ENCODE measurements at places on chromosomes 2 and 18. TPM values are rescaled to one million over a fixed set of nuclear protein-coding genes. Genes with fewer than 3 reads are reported as not detected.
A peak's percentile ranks its signal among the peaks of the same experiment; 100 is the strongest.

DNA sequence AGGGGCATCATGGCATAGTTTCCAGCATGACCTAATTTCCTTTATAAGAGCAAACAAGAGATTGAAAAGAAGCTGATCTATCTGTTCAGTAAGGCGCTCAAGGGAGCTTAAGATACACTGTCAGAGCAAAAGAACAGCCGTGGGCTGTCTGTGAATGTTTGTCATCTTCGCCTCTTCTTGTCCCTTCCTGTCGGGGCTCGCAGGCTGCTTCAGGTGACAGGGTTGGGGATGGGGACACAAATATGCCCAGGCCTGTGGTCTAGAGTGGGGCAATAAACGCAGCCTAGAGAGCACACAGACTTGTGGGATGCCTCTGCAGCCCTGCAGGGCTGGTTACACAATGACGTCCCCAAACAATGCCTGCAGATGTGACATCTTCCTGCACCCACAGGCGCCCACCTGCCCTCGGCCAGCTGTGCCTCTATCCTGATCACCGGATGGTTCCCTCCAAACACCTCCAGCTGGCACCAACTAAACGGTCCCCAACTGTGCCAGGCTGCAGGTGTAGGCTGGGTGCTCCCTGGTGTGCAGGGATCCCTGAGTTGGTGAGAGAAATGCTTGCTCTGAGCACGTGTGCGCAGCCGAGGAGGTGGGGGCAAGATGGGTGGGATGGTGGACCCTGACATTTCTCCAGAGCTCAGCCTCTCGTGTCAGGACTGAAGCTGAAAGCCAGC lies 72.8 kb downstream of the EDAR start:
- DNase-seq, result no peak

PTPRN gene
- total RNA-seq, result not detected

GRCh38 chr2:194260185-194260584 lies 1396.8 kb upstream of the SLC39A10 start:
- no peak for DNase-seq

PIEZO2 gene
- total RNA-seq, result 0.11 TPM

DNA sequence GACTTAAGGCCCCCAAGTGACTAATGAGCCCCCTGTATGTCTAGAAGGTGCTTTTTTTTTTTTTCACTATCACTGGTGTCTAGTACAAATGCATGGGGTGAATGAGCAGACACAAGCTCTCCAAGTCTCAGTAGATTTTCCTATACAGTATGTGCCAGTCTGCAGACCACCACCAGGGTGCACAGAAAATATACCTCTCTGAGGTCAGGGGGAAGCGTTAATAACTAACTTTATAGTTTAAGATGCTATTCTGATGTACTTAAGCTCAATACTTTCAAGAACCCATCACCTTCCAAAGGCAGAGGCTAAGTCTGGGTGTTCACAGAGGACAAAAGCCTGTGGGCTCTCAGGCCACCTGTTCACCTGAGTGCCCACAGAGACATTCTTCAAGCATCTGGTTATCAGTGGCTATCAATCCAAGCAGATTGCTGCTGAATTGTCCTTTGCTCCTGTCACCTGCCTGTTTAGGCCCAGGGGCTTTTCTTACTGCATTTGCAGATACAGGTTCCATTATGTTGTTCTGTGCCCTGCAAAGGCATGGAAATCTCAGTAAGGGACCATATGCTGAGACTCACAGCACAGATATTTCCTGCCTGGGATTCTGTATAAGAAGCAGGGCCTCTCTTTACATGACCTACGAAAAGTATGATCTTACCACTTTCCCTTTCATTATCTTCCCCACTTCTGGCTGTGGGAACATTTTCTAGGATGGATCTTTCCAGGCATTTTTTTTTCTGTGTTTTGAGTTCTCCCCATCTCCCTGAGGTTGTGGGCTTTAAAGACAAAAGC lies 534.6 kb downstream of the TNS1 start:
- DNase-seq, result no peak

- peak; percentile 76 for DNase-seq
Observed at GRCh38 chr2:66301022-66301766, 133.7 kb upstream of the MEIS1 start.

- DNase-seq, result peak; percentile 50
Observed at GRCh38 chr2:100292022-100292580, 30.2 kb downstream of the LONRF2 start.

ANKRD29 gene
- 6.8 TPM for total RNA-seq

CFC1 gene
- total RNA-seq, result not detected

IDH1 gene
- 52.4 TPM for total RNA-seq

GRCh38 chr2:237062585-237062984 lies 23.1 kb upstream of the COPS8 start:
- no peak for DNase-seq

C2orf74 gene
- total RNA-seq, result 30.1 TPM

GRCh38 chr18:12694032-12694431 lies 8.5 kb downstream of the CEP76 start:
- DNase-seq, result no peak

GRCh38 chr2:222738312-222738711 lies 66.9 kb downstream of the MOGAT1 start:
- DNase-seq, result no peak

DNA sequence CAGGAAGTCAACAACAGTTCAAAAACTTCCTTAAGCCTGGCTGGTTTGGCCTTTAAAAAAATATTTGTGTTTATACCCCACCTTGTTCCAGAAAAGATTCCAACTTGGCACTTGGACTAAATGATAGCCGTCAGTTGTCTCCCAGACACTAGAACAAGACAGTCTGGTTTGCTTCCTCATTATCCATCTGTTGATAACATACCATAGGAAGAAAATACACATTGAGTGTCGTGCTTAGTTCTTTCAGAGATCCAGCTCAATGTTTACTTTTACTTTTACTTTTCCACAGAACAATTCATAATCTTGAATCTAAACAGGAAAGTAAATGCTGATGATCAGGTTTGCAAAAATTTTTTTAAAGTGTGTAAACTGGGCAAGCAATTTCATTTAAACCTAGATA lies 2.4 kb upstream of the VPS54 start:
- DNase-seq, result no peak

GRCh38 chr2:179049203-179049545 lies 763 bp downstream of the CCDC141 start:
- DNase-seq, result no peak

- no peak for DNase-seq
Observed at GRCh38 chr2:59025157-59025757, 784.1 kb upstream of the FANCL start.

ARHGEF4 gene
- total RNA-seq, result 4.1 TPM

- no peak for DNase-seq
Observed at GRCh38 chr2:42124011-42124785, 45.0 kb upstream of the EML4 start.

GRCh38 chr2:237352279-237352845 lies 61.6 kb downstream of the COL6A3 start:
- DNase-seq, result no peak

DNA sequence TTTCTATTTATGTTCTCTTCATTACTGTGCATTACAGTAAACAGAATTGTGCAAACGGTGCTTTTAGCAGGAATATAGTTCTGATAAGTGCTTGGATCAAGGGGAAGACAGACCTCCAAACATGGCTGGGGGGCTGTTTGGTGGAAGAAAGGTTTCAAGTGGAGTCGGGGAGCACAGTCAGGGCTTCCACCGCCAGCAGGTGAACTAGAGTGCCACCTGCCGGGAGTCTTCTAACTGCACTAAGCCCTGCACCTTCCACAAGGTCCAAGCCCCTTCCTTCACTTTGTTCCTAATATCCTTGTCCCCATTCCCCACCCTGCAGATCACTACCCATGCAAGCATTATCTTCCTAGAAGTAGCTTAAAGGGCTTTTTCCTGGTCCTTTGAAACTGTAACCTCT lies 11.1 kb downstream of the ONECUT2 start:
- no peak for DNase-seq

DNA sequence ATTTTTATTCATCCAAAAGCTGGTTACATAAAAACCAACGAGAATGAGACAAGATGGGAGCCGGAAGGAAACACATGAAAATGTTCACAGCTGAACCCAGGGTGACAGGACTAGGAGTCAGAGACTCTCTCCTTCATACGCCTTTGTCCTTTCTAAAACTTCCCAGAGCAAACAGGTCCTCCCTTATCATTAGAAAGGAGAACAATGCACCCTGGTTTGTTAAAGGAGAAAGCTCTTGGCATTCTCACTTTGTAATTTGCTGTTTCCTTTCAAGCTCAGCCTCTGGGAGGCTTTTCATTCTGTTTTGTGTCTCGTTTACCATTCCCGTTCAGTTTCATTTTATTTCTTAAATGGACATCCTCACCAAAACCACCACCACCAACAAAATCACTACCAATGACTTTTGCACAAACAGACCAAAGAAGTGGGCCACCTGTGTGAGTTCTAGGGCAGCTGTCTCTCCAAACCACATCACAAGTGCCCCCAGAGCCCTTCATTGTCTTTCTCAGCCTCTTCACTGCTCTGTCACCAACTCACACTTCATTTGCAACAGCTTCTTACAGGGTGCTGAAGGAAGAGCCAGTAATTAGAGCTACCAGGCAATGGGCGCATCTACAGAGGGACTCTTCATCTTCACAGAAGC lies 105.3 kb downstream of the HDAC4 start:
- DNase-seq, result no peak

KLF7 gene
- total RNA-seq, result 25.3 TPM

GAD1 gene
- not detected for total RNA-seq

GRCh38 chr2:66489436-66489835 lies 54.5 kb downstream of the MEIS1 start:
- no peak for DNase-seq

SPP2 gene
- not detected for total RNA-seq

- no peak for DNase-seq
Observed at GRCh38 chr2:42382144-42382543, 21.1 kb upstream of the COX7A2L start.

- no peak for DNase-seq
Observed at GRCh38 chr18:30352551-30353168, 689.9 kb downstream of the DSC3 start.

RBFA gene
- total RNA-seq, result 25.3 TPM

DNA sequence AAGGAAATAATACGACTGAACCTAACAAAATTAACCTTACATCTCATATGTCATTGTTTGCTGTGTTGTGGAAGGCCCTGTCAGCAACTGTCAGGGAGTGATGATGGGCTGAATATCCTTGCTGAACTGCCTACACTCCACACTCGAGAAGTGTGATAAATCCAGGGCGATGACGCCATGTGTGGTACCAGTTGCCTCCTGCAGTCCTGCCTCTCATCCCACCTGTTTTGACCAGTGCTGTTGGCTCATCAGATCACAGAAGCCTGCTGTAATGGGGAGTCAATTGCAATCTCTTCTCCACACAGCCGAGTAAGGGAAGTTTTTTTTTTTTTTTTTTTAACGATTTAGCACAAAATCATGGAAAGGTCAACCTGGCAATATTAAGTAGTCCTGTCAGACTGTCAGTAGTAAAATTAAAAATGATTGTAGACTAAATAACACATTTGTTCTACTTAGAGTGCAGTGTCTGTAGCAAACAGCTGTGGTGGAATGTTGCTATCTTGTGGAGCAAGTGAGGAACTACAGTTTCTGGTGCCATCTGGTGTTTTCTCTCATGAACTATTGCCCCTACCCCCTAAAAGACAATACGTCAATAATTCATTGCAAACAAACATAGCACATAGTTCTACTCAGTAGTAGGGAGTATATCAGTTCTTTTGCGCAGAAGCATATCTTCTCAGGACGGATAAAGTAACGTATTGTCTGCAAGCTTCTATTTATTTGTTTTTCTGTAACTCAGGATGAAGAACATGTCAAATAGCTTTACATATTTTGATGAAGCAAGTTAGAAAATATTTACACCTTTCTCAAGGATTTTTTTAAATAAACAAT lies 347.6 kb downstream of the CTNNA2 start:
- no peak for DNase-seq

DNA sequence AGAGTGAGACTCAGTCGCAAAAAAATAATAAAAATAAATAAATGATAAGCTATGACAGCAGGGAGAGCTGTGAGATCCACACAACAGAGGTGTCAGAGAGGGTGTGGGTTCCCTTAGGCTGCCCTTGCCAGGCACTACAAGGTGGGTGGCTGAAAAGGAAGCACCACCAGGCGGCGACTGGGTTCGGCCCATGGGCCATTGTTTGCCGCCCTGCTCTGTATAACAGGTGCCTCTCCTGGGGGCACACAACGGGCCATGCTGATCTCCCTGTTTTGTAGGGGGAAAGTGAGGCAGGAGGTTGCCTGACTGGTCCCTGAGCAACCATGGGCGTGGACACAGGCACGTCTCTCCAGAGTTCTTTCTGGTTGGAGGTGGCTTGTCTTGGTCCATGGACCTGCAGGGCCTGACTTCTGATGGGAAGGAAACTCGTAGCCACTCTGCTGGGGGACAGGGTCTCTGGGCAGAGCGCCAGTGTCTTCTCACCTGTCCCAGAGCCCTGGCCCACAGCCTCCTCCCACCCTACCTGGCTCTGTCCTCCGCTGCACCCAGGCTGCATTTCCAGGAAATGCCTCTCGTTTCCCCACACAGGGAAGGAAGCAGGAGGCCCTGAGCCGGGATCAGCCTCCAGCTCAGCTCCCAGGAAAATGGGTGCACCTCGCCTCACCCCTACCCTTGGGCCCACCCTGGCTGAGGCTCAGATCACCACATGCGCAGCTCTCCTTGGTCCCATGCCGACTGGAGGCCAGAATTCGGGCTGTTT lies 109.6 kb upstream of the ODC1 start:
- no peak for DNase-seq

- no peak for DNase-seq
Observed at GRCh38 chr2:149849136-149849535, 261.6 kb upstream of the MMADHC start.

CDH7 gene
- not detected for total RNA-seq

FABP1 gene
- not detected for total RNA-seq

ALPG gene
- total RNA-seq, result not detected

GRCh38 chr2:96550787-96551604 lies 14.4 kb downstream of the ARID5A start:
- DNase-seq, result no peak

DNA sequence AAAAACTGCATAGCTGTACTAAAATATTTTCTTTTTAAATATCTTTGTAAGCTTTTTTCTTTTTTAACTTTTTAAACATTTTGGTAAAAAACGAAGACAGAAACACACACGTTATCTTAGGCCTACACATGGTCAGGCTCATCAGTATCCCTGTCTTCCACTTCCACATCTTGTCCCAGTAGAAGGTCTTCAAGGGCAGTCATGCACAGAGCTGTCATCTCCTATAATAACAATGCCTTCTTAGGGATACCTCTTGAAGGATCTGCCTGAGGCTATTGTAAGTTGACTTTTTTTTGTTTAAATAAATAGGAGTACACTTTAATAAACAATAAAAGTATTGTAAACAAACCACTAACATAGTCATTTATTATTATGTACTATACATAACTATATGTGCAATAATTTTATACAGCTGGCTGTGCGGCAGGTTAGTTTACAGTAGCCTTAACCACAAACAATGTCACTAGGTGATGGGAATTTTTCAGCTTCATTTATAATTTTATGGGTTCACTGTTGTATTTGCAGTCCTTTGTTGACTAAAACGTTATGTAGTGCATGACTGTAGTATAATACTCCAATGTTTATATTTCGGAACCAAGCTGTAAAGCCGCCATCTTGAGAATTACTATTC lies 124.4 kb downstream of the MAP4K4 start:
- DNase-seq, result no peak

DNA sequence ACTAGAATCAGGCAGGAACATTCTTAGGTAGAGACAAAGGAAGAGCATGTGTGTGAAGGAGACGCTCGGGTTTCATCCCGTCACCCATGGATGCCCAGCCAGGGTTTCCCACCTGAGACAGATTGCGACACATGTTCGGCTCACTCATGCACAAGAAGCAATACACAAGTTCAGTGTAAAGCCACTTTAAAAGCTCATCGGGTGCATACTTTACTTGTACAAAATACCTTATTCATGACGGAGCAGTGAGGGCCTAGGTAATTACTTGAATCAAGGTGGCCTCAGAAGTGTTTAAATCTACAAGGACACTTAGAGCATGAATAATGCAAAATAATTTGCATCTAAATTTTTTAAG lies 42.0 kb downstream of the ZEB2 start:
- DNase-seq, result no peak

All from Right ventricle myocardium inferior (tissue), 1 donor.